ENCODE measurements at places on chromosomes 4 and X.

GRCh38 chr4:160026721-160027120 lies 923.8 kb downstream of the RAPGEF2 start:
- no peak for DNase-seq

GRCh38 chr4:8403173-8403753 lies 37.3 kb downstream of the ACOX3 start:
- DNase-seq: peak; percentile 40

DNA sequence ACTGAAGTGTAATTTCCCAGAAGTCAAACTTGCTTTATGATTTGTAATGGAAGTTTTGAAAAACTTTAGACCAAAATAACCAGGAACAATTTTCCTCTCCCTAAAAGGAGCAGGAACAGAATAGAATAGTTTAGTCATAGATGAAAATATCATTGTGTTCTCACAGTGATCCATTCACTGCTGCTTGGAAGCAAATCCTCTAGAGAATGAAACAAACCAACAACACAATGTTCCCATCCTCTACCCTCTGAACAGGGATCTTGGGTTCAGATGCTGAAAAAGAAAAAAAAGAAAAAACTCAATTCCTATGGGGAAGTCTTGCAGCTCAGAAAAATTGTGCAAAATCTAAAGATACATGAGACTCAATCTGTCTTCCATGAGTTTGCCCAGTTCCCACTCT lies 12.2 kb downstream of the DSPP start:
- no peak for DNase-seq

- no peak for DNase-seq
These were observed 15.6 kb downstream of the XAGE3 start for GRCh38 chrX:52852110-52852860.

DNA sequence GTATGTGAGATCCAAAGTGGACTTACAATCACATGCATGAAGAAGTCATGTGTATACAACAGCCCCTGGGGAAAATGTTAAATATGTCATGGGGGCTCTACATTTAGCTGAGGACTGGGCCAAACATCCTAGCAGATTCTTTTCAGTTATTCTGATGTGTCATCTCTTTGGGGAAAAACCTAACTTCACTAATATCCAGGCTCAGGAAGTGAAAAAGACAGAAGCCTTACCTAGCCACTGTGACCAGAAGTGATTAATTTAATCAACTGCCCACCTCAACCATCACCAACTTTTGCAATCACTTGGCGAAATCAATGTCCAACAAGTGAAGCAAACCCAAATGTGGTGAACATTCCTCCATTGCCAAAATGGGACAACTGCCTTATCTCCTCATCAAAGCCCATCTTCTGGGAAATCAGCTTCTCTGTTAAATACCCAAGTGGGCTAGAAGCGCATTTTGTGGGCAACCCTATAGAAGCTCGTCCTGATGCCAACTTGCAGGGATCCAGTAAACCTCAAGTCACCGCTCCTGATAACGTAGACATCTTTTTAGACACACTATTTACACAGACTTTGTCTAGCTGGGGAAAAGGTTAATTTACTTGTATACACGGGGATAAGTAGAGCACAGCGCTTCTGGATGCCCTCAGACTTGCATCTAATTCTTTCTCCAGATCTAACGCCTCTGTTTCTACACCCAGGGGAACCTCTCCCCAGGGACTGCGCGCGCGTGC lies 1.4 kb upstream of the HHIP start:
- DNase-seq: no peak
